COLO829 (cell line): ENCODE measurements at places on chromosomes 2 and 18.

DNA sequence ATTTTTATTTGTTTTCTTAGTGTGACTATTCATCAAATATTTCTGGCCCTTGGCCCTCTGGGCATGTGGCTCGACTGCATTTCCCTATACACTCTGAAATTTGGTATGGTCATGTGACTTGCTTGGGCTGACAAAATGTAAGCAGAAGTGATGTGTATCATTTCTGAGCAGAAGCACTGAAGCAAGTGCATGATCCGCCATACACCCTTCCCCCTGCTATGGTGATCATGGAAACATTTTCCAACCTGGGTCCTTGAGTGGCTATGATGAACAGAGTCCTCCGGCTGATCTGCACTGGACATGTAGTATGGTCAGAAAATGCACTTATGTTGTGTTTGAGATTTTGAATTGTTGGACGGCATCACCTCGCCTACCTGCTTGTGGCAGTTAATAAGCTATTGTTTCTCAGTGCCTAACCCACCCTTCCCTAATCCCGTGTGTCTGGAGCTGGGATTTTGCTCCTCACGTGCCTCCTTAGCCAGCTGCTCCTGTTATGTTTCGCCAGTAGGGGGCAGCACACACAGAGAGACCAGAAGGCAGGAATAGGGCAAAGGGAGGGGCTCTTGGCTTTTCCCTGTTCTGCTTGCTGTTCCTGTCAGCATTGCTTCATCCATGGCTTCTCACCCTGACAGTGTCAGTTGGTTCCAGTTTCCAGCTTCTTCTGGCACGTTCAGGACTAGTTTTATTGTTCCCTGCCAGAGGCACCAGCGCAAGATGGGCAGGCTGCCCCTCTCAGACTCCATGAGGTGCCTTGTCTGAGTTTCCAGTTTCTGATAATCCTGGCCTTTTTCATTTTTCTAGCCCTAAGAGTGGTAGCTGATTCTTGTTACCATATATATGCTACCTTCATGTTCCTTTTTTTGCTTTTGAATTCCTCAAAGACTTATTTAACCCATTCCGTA is 207.4 kb downstream of the ARL6IP6 start:
- DNase-seq: peak; percentile 51

GRCh38 chr2:126889071-126889470 is 9.6 kb upstream of the TEX51 start:
- DNase-seq: no peak

DNA sequence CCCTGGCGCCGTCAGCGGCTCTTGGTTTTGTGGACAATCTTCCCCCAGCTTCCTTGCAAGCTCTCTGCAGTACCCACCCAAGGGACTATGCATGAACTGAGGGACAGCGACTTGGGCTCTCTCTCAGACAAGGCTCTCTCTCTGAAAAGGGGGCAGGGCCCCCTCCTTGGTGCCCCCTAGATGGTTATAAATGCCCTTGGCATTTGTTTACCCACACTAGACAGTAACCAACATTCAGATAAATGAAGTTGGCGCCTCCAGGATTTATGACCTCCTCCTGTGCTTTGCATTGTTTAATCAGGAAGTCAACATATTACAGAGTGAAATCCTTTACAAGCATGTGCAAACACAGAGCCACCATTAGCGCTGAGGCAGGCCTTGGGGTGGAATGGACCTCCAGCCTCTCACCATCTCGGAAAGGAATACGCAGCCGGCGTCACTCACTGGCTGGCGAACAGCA is 547.4 kb upstream of the ID2 start:
- no peak for DNase-seq

GRCh38 chr2:241179899-241180298 is 8.6 kb upstream of the ANO7 start:
- DNase-seq: no peak

DNA sequence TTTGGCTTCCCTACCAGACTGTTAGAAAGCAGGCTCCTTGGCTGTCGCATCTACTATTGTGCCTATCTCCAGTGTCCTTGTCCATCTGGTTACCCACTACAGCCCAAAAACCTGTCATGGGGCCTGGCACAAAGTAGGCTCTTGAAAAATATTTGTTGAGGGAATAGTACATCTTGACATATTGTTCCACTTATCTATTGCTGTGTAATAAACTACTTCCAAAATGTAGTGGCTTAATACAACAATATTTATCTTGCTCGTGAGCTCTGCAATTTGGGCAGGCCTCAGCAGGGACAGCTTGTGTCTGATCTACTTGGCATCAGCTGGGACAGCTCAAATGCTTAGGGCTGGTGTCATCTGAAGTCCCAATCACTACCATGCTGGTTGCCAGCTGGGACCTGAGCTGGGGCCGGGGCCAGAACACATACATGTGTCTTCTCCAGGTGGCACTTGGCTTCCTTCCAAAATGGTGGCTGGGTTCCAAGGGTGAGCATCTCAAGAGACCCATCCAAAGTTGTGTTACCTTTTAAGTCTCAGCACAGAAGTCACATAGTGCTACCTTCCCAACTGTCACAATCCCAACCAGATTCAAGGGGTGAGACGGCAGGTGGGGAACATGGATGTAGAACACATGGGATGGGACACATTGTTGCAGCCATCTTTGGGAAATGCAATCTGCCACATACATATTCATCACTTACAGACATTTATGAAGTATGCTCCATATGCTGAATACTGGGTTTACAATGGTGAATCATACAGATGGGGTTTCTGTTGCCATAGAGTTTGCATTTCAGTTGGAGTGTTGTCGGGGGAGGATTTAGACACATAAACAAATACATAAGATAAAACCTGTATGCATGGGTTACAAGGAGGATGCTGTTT is 134.2 kb downstream of the FOXI3 start:
- no peak for DNase-seq

DNA sequence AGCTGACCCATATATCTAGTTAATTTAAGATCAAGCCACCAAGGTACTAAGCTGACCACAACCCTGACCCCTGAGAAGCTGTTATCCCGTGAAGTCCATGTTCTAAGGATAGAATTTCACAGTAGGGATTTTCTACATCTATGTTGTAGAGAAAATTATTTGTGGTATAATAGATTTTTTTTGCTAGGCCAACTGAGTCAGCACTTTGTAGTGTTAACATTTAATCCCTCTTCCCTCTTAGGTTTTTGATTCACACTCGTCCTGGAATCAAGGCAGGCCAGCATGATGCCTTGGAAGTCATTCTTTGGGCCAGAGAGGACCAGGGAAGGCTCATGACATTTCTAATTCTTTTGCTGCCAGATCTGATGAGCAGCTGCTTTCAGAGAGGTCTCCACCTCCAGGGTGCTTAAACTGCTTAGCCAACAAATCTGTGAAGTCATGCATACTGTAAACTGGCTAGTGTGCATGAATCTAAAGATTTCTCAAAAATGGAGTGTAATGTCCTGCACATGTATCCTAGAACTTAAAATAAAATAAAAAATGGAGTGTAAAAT is 102.5 kb downstream of the RBM43 start:
- no peak for DNase-seq

DNA sequence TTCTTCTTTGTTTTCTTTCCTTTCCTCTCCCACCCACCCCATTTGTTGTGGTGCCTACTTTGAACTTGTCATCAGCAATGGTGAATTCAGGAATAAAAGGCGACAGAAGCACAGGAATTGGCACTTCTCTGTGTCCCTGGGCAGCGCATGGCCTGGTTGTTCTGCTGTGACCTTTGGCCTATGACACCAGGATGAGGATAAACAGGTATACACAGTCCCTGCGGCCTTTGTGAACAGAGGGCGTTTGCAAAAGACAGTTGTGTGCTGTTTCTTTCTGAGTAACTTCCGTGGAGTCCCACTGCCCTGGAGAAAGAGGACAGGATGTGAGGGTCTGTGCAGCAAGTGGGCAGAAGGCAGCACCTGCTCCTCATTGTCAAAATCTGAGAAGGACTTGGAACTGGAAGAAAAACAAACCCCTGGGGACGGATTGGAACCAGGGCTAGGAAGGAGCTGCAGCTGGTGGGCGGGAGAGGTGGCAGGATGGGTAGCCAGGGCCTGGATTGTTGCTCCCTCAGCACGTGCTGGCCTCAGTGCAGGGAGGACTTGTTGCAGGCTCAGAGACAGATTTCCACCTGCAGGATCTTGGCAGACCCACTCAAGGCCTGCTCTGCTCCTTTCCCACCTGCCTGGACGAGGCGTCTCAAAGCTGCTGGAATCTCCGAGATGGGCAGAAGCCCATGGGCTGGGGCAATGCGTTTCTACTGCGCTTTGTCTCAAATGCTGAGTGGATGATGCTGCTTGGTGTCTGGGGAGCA is 159.5 kb downstream of the ACKR3 start:
- DNase-seq: no peak

DNA sequence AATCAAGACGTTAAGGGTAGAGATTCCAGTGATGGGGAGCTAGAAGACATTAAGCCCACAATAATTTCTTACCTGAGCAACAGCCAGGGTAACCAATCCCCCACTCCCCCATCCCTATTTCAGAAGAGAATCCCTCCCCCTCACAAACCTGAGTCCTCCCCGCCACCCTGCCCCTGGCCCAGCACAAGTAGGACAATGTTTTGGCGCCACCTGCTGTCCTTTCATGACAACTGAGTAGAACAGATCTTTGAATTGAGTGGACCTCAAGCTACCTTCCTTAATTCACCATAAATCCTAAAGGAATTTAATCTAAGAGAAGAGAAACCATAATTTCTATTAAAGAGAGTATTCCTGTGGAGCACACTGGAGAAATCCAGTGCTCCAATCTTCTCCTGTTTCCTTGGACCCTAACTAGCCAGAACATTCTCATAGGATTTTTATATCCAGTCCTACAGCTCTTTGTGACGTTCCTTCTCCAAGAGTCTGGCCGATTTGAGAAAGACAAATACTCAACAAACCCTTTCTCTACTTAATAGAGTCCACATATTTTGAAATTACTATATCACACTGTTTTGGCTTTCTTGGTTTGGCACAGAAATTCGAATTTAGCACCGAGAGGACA is 41.1 kb downstream of the NHEJ1 start:
- DNase-seq: no peak

DNA sequence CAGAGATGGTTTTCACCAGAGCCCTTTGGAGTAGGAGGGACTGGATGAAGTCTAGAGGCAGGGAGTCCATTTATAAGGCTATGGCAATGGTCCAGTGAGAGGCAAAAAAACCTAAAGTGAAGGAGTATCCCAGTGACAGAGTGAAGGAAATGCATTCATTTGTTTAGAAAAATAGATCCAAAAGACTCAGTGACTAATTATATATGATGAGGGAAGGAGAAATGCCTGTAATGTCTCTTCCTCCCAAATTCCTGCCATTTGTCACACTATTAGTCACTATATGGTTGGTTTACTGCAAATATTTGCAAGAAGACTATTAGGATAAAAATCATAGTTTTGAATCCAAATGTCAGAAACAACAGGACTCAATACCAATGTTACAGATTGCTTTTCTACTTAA is 104.2 kb downstream of the ZNF521 start:
- DNase-seq: no peak

DNA sequence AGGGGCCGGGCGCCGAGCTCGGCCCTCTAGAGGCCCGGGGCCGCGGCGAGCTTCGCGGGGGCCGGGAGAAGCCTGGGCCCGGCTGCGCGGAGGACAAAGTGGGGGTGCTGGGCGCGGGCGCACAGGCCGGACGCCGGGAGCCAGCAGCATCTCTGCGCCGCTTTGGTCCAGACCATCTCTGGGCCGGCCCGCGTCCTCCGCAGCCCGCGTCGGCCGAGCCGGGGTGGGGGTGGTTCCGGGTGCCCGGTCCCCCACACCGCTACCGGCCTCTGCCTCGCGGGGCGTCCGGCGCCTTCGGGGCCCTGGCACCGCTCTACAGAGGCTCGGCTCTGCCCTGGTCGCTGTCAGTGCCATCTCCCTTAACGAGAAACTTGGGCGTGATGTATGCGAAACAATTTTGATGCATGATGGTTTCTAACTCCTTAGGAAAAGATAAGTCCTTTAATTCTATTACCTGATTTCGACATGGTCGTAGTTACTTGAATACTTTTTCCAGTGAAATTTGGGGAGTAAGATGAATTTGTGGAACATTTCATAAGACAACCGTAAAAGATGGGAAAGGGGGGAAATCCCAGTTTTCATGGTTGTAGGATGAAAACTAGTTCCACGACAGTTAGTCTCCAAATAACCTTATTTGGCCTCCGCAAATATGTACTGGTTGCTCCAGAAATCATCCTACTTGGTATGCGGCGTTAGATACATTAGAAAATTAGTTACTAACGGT is 562 bp downstream of the TWSG1 start:
- DNase-seq: no peak

- DNase-seq: no peak
Measured at GRCh38 chr2:129379411-129379810, 600.1 kb upstream of the RAB6C start.

DNA sequence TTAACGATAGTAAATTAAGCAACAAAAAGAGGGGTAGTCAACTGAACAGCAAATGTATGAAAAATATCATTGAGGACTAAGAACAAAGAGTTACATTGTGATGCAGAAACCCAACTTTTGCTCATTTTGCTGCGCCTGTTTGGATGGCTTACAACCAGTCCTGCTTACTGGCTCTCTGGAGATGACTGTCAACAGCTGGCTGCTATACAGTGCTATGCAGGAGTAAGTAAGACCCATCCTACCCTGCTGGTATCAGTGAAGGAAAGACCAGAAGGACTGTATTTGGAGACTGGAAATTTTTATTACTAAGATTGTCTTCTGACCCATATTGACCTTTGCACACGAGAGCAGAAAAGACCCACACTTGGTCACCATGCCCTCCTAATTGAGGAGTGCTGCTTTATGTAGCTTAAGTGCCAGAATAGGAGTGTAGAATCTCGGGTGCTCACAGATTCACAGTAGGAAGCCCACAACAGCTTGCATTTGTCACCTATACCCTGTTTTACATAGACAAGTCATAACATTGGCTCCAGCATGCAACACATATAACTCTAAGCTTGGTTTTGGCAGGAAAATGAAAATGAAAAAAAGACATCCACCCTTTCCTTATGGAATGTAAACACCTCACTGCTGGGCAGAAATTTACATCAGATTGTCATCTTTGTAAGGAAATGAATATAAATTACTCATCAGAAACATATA is 1915.0 kb upstream of the CELF4 start:
- DNase-seq: no peak

- DNase-seq: no peak
Measured at GRCh38 chr18:45365835-45366234, 249.4 kb upstream of the SLC14A2 start.
